Neural crest cell (in vitro differentiated cells): ENCODE measurements at places on chromosomes 7 and 10. TPM values are rescaled to one million over a fixed set of nuclear protein-coding genes. Genes with fewer than 3 reads are reported as not detected.

DNA sequence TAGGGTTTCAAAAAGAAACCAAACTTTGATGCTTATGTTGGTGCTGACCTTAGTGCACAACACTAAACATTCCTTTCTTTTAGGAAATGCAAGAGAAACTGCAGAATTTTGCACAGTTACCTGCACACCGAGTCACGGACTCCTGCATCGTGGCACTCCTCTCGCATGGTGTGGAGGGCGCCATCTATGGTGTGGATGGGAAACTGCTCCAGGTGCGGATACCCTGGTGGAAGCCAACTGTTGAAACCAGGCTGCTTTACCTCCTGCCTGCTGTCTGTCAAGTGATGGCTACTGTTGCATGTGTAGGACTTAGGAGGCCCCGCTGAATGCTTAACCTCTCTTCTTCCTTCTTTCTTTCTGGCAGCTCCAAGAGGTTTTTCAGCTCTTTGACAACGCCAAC is 11.7 kb downstream of the CASP2 start:
- peak; percentile 32 for DNase-seq

GRCh38 chr7:2843711-2844152 is 376 bp downstream of the GNA12 start:
- DNase-seq: peak; percentile 16

GRCh38 chr7:94612661-94613060 is 43.3 kb downstream of the SGCE start:
- DNase-seq: no peak

GRCh38 chr7:101626069-101626671 is 2.9 kb downstream of the MYL10 start:
- DNase-seq: no peak

DNA sequence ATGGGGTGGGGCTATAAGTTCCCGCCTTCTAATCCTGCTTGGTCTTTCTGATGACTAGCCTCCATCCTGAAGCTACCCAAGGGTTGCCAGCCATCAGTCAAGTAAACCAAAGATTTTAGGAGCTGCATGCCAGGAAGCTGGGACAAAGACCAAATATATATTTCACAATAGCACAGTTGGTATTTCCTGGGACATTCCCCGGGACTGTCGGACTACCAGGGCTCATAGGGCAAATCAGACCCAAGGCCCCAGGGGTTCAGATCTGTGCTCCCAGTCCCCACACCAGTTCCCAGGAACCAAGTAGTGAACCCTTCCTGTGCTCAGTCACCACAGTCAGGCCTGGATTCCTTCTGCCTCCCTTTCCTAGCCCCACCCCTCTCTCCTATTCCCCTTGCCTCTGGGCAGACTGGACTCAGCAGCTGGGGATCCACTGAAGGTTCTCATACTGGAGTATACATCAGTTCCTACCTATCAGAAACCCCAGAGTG is 5.7 kb upstream of the CXCL12 start:
- no peak for DNase-seq

DNA sequence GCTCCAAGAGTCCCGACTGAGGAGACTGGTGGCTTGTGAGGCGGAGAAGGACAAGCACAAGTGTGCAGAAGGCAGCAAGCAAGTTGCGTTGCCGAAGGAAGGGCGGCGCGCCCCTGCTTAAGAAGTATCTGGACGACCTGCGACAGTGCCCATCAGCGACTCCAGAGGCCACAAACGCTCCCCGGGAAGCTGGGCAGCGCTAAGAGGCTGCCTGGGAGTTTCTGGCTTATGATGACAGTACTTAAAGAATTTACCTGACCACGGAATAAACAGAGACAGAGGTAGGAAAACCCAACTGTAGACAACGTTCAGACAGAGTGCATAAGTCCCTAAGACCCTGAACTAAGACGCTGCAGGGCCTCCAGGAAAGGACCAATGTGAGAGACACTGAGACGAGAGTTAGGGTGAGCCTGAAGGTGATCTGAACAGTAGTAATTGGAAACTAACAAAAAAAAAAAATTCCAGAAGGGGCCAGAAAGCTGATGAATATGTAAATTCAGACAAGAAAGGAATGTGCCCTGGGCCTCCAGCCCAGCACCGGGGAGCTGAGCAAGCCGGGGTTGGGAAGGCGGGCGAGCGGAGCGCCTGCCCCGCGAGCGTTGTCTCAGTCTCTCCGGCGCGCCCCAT is 1.0 kb downstream of the OSBPL3 start:
- DNase-seq: peak; percentile 5

Gene KIAA1217
- total RNA-seq: 8.8 and 10.5 TPM in 2 replicates
